Smooth muscle cell of the pulmonary artery (primary cell): ENCODE measurements at places on chromosomes 16 and 17. TPM values are rescaled to one million over a fixed set of nuclear protein-coding genes. Genes with fewer than 3 reads are reported as not detected.

TRIM16 gene
- 59.2 and 62.9 TPM in 2 replicates for total RNA-seq

CD300H gene
- not detected in 2 replicates for total RNA-seq

HIGD1B gene
- not detected in 2 replicates for total RNA-seq

RHBDF1 gene
- total RNA-seq = 67.0 and 69.4 TPM in 2 replicates

KRTAP2-1 gene
- total RNA-seq = not detected in 2 replicates

CEMP1 gene
- total RNA-seq = not detected in 2 replicates

NKD1 gene
- total RNA-seq = 0.17 and 0.65 TPM in 2 replicates

TEKT1 gene
- total RNA-seq = not detected in 2 replicates

RND2 gene
- 0.17 and 0.20 TPM in 2 replicates for total RNA-seq

COX11 gene
- total RNA-seq = 55.6 and 63.1 TPM in 2 replicates

RASL10B gene
- total RNA-seq = 2.0 and 3.0 TPM in 2 replicates

NUBP1 gene
- 12.5 and 13.6 TPM in 2 replicates for total RNA-seq

TUBB3 gene
- 245 and 308 TPM in 2 replicates for total RNA-seq

SOST gene
- 8.8 and 20.9 TPM in 2 replicates for total RNA-seq

C17orf78 gene
- not detected in 2 replicates for total RNA-seq

SNRNP25 gene
- 13.2 and 13.9 TPM in 2 replicates for total RNA-seq

JPH3 gene
- 0.03 TPM in 1 of 2 replicates, not detected in the other for total RNA-seq

GPRC5C gene
- 13.8 and 15.0 TPM in 2 replicates for total RNA-seq
